Activated naive CD8-positive, alpha-beta T cell treated with anti-CD3 and anti-CD28 coated beads, Interleukin-2, amount 50 U/mL, for 16 hours (primary cell): ENCODE measurements at places on chromosomes 1 and 21.

GRCh38 chr1:27876341-27877114, 4.2 kb downstream of the THEMIS2 start:
- no peak for DNase-seq

GRCh38 chr1:245516284-245516759, 361.5 kb downstream of the KIF26B start:
- DNase-seq, result no peak

GRCh38 chr1:200027264-200027823, at the start of gene NR5A2:
NR5A2 (plus strand) TSS chr1:200027710; CDS start chr1:200027848, 138 bp downstream.
- no peak for DNase-seq

DNA sequence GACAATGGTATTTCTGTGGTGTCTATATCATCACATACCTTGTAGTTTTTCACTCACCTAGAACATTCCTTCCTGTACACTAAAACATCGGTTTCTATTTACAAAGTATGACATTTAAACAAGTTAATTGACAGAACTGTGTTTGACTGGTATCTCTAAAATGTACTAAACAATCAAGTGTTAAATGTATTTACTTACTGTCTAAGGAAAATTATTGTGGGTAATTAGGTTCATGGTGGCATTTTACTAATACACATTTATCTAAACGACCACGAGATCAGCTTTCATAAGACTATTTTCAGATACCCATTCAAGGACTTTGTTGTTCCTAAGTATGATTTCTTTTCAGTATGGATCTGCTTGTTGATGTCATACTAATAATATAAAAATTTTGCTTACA, 115.2 kb downstream of the ADGRL2 start:
- no peak for DNase-seq

GRCh38 chr1:45375104-45376090, 35.2 kb upstream of the MUTYH start:
- DNase-seq, result no peak

DNA sequence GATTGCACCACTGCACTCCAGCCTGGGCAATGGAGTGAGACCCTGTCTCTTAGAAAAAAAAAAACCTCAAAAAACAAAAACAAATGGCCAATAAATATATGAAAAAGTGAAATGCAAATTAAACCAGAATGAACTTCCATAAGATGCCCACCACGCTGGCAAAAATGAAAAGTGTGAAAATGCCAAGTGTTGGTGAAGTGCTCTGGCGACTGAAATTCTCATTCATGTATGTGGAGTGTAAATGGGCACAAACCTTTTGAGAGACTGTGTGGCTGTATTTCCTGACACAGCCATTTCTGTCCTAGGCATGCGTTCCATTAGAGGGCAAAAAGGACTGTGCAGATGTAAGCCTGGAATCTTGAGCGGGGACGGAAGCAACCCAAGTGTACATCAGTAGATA, 18.3 kb downstream of the YBEY start:
- no peak for DNase-seq

DNA sequence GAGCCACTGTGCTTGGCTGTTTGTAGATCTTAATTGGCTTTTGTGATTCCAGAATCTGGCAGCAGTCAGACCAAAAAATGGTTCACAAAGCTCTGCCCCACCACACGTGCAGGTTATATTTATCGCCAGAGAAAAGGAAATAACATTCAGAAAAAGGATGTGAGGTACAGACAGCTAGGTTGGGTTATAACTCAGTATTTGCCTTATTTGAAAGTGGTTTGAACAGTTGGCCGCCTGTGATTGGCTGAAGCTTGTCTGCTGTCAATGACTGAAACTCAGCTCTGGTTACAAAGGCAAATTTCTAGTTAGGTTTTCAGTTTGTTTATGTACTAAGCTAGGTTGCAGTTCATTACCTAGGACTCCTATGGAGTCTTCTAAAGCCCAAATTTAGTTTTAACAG, 9.6 kb downstream of the SH3BGR start:
- no peak for DNase-seq

DNA sequence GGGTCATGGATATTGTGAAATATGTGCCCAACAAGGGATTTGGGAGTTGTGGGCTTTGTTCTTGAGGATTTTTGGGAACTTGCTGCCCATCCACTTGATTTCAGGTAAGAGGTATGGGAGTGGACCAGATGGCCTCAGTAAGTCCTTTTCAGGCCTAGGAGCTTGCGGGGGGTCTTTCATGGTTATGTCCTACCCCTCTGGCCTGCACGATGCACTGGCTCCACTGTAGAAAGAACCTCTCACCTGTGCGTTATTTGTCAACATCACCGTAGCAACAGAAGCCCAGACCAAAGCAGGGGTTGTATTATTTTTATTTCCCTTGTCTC, 8.6 kb downstream of the RIIAD1 start:
- no peak for DNase-seq
